ENCODE measurements at places on chromosomes 16 and 17. TPM values are rescaled to one million over a fixed set of nuclear protein-coding genes. Genes with fewer than 3 reads are reported as not detected.

- DNase-seq = no peak
These were observed 2.9 kb downstream of the SLC16A3 start for GRCh38 chr17:82231562-82232321.

DNA sequence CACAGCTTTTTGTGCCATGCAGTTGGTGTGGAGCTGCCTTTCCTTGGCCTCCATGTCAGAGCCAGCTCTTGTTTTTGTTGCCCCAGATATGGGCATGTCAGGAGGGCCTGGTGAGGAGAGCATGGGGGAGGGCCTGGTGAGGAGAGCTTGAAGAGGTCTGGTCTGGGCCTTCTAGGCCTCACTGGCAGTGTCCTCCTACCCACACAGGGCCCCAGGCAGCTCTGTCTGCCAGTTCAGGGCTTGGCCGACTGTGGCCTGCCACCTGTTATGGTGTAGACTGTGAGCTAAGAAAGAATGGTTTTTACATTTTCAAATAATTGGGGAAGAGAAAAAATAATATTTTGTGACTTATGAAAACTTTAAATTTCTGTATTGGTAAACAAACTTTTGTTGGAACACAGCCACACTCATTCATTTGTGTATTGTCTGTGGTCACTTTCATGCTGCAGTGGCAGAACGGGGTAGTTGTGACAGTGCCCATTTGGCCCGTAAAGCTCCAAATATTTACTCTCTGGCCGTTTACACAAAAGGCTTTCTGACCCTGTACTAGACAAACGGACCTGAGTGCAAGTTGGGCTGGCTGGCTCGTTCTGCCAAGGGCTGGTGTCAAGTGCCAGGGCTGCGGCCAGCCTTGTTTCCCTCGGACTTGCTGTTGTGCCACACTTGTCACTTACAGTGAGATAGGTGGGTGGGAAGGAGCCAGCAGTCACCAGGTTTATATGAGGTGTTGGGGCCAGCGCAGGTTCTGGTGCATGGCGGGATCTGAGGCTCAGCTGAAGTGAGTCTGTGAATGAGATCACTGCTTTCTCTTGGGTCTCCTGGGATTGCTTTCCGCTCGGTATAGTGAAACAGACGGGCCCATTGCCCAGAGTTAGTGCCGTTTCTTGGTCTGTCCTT lies 18.2 kb downstream of the PGS1 start:
- DNase-seq = no peak

The RBFOX1 gene
- 71.7 TPM for total RNA-seq

DNA sequence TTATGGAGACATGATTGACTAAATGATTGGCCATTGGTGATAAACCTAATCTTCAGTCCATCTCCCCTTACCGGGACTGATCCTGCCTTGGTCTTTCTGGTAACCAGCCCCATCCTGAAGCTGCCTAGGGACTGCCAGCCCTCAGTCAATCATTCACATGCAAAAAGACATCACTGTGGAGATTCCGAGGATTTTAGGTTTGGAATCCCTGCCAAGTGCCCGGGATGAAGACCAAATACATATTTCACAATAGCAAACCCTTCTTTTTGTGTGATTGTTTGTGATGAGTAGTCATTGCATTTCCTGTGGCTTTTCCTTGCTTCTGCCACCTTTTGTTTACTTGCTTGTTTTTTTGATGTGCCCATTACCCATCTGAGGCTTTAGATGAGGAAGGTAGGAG lies 44.0 kb downstream of the EPN2 start:
- no peak for DNase-seq

The SDR42E1 gene
- 0.79 TPM for total RNA-seq

DNA sequence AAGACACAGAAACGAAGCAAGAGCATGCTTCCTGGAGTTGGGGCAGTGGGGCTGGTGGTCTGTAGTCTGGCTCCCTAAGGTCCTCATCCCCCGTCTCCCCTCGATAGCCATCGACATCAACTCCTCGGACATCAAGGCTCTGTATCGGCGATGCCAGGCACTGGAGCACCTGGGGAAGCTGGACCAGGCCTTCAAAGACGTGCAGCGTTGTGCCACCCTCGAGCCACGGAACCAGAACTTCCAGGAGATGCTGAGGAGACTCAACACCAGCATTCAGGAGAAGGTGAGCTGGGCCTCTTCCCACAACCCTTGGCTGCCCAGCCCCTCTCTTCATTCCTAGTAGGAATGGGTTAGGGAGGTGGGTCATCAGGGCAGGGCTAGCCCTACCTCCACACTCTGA lies 2.3 kb downstream of the UNC45B start:
- DNase-seq = no peak

The BCL6B gene
- 13.7 TPM for total RNA-seq

DNA sequence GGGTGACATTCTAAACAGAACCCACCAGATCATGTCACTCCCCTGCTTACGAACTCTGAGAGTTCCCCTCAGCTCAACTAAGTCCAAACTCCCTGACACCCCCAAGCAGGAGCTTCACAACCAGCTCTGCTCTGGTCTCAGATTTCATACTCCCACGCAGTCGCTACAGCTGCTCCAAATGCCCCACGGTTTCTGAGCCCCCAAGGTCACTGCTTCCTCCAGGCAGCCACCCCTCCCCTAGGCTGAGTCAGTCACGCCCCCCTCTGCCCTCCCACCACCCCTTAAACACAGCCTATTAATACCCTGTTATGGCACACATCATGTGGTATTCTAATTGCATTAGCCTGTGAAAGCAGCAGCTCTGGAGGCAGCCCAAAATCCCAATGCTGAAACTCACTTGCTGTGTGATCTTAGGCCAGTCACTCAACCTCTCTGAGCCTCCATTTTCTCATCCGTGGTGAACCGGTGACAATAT lies 51.5 kb downstream of the GSG1L start:
- DNase-seq = peak; percentile 23

GRCh38 chr17:36867716-36868341 lies 69.4 kb upstream of the LHX1 start:
- no peak for DNase-seq

GRCh38 chr17:279331-279730 lies 73.3 kb downstream of the RPH3AL start:
- no peak for DNase-seq

DNA sequence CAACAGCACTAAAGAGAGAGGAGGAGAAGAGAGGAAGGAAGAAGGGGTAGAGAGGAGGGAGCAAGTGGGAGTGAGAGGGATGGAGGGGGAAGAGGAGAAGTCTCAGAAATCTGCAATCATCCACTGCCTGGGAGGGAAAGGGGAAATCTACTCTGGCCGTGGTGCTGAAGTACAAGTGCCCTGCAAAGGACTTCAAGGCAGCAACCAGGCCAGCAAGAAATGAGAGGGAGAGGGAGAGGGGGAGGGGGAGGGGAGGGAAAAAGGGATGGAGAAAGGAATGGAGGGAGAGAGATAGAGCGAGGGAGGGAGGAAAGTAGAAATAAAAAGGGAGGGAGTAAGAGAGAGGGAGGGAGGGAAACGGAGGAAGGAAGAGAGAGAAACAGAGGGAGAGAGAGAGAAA lies 130.8 kb upstream of the EEF2KMT start:
- DNase-seq = no peak

- no peak for DNase-seq
These were observed 57.3 kb downstream of the B9D1 start for GRCh38 chr17:19305256-19305655.

DNA sequence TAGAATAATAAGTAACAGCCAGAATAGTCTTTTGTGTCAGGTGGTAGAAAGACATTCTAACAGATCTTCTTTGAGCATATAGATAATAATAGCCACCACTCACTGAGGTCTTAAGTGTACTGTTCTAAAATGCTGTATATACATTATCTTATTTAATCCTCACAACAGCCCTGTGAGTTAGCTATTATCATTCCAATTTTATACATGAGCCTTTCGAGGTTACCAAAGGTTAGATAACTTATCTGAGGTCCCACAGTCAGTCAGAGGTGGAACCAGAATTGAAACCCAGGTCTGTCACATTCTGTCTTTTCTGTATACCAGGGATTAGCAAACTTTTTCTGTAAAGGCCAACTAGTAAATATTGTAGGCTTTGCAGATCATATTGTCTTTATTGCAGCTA lies 23.2 kb downstream of the REXO5 start:
- no peak for DNase-seq

The PROCA1 gene
- 3.6 TPM for total RNA-seq

GRCh38 chr17:36590082-36590481 lies 1.6 kb upstream of the DHRS11 start:
- DNase-seq = no peak

- peak; percentile 62 for DNase-seq
These were observed 3.9 kb downstream of the RSAD1 start for GRCh38 chr17:50482516-50482915.

The NSF gene
- 46.8 TPM for total RNA-seq

DNA sequence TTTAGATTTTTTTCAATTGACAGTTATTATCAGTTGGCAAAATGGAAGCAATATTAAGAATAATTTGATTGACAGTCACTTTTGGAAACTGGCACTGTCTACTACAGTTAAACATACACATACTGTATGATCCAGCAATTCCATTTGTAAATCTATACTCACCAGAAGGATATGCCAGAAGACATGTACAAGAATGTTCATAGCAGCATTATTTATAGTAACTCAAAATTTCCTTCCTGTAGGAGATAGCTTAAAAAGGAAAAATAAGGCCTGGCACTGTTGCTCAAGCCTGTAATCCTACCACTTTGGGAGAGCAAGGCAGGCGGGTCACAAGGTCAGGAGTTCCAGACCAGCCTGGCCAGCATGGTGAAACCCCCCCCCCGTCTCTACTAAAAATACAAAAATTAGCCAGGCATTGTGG lies 89.3 kb downstream of the VMP1 start:
- no peak for DNase-seq

GRCh38 chr17:8103549-8103948 lies 14.8 kb downstream of the ALOXE3 start:
- no peak for DNase-seq

DNA sequence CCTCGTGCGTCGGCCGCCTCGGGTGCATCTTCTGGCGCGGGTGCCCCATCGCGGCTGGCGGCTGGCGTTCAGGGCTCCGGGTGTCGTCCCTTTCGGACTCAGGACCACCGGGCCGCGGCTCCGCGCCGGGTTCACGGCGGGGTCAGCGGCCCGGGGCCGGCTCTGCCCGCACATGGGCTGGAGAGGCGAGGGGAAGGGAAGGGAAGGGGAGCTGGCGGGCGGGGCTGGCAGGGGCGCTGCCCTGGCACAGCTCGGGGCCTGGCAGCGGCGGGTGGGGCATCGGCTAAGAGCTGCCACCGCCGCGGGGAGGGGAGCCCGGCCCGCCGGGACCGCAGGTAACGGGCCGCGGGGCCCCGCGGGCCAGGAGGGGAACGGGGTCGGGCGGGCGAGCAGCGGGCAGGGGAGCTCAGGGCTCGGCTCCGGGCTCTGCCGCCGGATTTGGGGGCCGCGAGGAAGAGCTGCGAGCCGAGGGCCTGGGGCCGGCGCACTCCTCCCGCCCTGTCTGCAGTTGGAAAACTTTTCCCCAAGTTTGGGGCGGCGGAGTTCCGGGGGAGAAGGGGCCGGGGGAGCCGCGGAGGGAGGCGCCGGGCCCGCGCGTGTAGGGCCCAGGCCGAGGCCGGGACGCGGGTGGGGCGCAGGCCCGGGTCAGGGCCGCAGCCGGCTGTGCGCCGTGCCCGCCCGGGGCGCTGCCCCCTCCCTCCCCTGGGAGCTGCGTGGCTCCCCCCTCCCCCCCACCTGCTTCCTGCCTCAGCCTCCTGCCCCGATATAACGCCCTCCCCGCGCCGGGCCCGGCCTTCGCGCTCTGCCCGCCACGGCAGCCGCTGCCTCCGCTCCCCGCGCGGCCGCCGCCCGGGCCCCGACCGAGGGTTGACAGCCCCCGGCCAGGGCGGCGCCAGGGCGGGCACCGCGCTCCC lies 646 bp downstream of the HIC1 start:
- no peak for DNase-seq

- DNase-seq = peak; percentile 43
These were observed 2.0 kb downstream of the PLD6 start for GRCh38 chr17:17204041-17204591.

The HEATR3 gene
- total RNA-seq = 25.9 TPM

DNA sequence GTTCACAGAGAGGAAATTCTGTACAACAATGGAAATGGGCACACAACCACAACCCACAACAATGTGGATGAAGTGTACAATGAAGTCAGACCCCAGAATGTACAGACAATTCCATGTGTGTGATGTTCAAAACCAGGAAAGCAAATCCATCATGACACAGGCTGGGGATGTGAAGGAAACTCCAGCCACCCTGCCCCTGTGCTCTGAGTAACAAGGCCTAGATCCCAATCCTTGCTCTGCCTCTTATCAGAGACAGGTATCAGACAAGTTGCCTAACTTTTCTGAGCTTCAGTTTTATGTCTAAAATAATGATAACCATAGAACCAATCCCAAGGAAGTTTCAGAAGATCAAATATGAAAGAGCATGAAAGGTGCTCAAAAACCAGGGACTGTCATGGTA lies 1.8 kb upstream of the C16orf95 start:
- DNase-seq = no peak

DNA sequence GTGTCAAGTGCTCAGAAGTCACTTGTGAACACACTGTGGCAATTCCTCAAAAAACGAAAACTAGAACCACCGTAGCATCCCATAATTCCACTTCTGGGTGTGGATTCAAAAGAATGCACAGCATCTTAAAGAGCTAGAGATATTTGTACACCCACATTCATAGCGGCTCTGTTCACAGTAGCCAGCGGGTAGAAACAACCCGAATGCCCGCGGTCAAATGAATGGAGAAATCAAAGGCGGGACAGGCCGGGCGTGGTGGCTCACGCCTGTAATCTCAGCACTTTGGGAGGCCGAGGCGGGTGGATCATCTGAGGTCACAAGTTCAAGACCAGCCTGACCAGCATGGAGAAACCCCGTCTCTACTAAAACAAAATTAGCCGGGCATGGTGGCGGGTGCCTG lies 337.5 kb downstream of the SEC14L1 start:
- DNase-seq = no peak

GRCh38 chr16:73113336-73113735 lies 65.4 kb upstream of the ZFHX3 start:
- no peak for DNase-seq

DNA sequence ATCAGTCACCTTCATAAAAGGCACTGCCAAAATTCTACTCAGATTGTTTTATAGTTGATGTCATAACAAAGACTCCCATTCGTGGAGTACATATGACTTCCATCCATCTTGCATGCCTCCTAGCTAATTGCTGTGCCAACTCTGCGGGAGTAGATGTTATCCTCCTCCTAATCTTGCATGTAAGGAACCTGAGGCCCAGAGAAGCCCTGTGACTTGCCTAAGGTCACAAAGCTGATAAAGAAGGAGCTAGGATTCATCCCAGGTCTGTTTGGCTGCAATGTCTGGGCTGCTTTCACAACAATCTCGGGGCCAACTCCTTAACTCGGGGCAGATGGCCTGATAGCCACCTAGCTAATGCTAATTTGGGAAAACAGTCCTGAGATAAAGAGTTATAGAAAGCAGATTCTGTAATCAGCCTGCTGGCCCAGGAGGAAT lies 87.3 kb downstream of the YPEL2 start:
- DNase-seq = no peak

GRCh38 chr16:84088695-84089395 lies 27.9 kb downstream of the MBTPS1 start:
- DNase-seq = peak; percentile 28

DNA sequence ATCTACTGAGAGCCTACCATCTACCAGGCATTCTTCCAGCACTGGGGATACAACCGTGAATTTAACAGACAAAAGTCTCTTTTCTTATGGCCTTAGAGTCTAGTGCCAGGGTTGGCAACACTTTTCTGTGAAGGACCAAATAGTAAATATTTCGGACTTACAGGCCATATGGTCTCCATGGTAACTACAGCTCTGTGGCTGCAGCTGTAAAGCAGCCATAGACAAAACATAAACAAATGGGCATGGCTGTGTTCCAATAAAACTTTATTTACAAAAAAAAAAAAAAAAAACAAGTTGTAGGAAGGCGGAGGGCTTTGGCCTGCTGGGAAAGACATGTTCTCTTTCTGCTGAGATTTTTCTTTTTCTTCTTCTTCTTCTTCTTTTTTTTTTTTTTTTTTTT lies 98.7 kb downstream of the ABCC12 start:
- DNase-seq = no peak

The RTN4RL1 gene
- total RNA-seq = 5.6 TPM

The PRDM7 gene
- total RNA-seq = not detected
